ENCODE measurements at places on chromosomes 4 and X.
A peak's percentile ranks its signal among the peaks of the same experiment; 100 is the strongest.

DNA sequence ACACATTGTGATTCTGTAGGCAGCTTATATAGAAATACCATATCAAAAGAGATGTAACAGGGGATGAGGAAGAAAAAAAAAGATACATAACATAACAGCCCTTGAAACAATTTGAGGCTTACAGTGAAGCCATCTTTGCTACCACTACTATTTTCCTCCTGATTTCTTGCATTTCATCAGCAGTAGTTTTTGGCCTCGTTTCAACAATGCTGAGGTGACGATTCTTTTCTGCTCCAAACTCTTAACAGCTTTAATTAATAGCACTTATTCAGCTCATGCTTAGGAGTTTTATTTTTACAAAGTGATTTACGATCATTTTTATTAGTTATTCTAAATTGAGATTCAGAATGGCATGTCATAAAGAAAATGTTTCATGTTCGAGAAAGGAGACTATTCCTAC is 163.2 kb downstream of the DCK start:
- DNase-seq, result no peak

DNA sequence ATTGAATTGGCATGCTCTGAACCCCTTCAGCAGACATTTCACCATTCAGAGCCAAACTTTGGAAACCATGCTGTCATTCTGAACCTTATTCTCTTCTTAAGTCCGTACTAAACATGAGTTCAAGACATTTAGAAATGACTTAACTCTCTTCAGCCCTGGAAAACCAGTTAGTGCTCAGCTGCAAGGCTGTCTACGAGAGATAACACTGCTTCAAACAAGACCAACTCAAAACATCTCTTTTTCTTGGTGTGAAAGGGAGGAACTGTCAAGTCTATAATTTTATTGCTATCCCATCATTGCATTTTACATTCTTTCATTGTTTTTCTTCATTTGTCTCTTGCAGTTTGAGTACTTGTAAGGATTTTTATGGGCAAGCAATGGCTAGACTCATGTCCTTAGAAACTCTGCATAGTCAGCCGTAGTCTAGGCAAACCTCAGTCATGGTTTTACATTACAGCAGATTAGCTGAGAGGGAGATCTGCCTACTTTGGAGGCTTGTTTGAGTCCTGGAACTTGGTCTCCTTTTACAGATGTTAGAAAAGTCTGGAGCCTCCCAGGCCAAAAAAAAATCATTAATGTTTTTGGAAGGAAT is 120.6 kb upstream of the JADE1 start:
- DNase-seq, result no peak

GRCh38 chrX:150565551-150565950 is 2.9 kb upstream of the MTM1 start:
- no peak for DNase-seq

GRCh38 chr4:106048250-106048971 is 153.1 kb downstream of the NPNT start:
- no peak for DNase-seq

- DNase-seq, result no peak
Observed at GRCh38 chr4:52317981-52318380, 266.9 kb downstream of the SPATA18 start.

- no peak for DNase-seq
Observed at GRCh38 chrX:133985967-133986683, 731 bp upstream of the GPC3 start.

- no peak for DNase-seq
Observed at GRCh38 chr4:7431696-7432530, 2.8 kb downstream of the PSAPL1 start.

DNA sequence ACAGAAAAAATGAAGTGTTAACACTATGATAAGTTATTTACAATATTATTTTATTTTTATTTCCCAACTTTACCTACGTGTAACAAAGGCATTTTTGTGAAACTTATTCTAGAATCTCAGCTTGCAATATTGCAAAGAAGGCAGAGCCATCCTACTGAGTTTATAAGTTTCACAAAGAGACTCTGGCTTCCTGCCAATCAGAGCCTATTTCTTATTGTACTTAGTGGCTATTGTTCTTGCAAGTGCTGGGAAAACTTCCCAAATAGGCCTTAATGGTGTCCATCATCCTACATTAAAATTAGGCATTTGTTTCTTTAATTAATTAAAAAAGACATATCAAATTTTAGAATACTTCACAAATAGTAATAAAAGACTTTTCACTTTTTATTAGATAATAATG is 233.2 kb downstream of the EPHA5 start:
- DNase-seq, result no peak

GRCh38 chr4:105135785-105136184 is 10.9 kb upstream of the TET2 start:
- no peak for DNase-seq

DNA sequence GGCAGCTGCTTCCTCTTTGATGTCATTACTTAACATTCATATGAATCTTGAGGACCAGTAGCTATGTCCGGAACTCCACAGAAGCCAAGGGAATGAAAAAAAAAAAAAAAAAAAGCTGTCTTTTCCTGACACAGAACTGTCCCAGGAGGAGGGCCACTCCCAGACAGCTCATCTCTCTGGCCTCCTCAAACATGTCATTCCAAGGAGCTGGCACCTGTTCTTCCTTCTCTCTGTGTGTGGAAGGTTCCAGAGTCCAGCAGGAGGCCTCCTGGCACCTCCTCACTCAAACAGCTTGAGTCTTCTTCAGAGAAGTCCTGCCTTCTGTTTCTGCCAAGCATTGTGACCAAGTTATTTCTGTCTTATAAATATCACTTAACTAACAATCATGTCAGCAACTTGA is 458.5 kb downstream of the AFF2 start:
- no peak for DNase-seq

DNA sequence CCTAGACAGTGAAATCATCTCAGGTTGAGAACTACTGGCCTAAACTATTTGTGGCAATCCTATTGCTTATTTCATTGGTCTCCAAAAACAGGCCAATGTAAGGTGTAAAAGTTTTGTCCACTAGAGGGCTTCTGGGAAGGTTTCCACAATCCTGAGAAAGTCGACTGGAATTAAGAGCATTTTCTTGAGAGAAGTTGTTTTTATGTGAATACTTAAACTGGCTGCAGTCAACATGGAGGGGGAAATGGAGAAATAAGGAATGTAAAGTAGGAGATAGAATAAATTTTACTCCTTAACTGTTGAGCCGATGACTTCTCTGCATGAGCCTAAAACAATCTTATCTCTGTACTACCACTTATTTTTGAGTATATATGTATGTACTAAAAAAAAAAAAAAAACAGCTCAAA is 11.0 kb upstream of the EIF4E start:
- DNase-seq, result no peak

DNA sequence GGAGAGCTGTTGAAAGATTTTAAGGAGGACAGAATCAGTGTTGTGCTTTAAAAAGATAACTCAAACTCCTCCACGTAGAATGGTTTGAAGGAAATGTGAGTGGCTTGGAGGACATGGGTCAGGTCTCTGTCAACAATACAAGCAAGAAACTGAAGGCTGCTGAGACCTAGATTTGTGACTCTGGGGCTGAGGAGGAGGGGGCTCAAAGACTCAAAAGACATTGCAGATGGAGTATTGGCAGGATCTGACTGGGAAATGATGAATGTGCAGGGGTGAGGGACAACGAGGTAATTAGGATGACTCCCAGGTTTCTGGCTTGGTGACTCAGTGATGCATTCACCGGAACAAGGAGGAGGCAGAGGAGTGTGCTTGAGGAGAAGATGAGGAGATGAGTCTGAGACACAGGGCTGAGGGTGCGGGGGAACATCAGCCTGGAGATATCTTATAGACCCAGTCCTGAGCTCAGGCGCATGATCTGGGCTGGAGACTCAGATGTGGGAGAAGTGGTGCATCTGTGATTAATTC is 3.3 kb upstream of the RPS4X start:
- no peak for DNase-seq

DNA sequence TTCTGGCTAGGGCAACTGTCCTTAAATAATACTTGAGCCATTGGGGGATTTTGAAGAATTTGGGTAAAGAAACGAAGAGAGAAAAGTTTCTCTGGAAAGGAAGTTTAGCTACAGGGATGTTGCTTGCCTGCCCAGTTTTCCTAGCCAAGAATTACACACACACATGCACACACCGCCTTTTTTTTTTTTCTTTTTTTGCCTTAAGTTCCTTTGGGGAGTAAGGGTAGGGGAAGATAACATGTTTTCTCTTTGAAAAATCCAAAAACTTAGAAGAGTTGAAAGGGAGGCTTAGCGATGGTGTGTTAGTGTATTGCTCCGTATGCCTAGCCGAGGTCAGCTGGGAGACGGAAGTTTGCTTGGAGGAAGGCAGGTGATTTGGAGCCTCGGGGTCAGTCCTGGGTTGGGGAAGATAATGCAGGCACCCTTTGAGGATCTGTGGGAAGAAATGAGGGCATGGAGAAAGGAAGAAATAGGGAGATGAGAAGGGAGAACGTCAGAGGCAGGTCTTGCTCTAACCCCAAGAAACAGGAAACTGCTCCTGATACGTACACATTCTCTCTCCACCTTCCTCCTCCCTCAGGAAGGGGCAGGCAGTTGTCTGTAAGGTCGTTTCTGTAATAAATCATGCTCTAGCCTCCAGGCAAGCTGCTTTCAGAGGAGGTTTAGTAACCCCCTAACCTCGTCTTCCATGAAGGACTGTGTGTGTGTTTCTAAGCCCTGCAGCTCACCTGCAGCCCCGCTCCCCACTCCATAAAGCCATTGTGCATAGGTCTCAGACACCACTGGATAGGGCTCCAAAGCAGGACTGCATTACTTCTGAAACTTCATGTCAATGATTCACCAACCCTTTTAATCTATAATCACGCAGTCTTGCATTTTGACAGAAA is 10.5 kb downstream of the KLF3 start:
- DNase-seq, result peak; percentile 30

GRCh38 chr4:101911616-101912015 is 121.1 kb downstream of the BANK1 start:
- DNase-seq, result no peak

GRCh38 chr4:87375719-87376291 is 15.2 kb downstream of the HSD17B11 start:
- DNase-seq, result peak; percentile 46

DNA sequence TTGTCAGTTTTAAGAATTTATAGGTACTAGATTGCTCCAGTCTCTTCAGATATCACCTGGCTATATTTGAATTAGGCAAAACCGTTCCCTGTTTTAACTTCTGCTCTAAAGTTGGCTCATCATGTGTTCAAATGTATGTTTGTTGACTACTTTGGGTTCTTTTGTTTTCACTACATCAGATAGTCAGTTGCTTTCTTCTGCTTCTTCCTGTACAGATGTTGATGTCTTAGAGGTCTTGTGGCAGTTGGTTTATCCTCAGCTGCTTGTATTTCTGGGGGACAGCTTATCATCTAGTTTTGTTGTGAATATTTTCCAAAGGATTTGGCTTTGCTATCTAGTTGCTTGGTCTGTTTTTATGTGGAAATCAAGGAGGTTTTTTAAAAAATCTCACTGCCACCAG is 28.0 kb downstream of the TBC1D19 start:
- DNase-seq, result no peak

GRCh38 chr4:140426610-140427105 is 790 bp downstream of the CLGN start:
- peak; percentile 11 for DNase-seq

GRCh38 chr4:64306255-64306565 is 103.0 kb downstream of the TECRL start:
- no peak for DNase-seq

- DNase-seq, result no peak
Observed at GRCh38 chrX:45762699-45763647, 562.3 kb upstream of the DIPK2B start.

- no peak for DNase-seq
Observed at GRCh38 chr4:79772510-79772909, 300.5 kb downstream of the ANTXR2 start.

- DNase-seq, result no peak
Observed at GRCh38 chrX:14274691-14275090, 245.0 kb upstream of the GEMIN8 start.

DNA sequence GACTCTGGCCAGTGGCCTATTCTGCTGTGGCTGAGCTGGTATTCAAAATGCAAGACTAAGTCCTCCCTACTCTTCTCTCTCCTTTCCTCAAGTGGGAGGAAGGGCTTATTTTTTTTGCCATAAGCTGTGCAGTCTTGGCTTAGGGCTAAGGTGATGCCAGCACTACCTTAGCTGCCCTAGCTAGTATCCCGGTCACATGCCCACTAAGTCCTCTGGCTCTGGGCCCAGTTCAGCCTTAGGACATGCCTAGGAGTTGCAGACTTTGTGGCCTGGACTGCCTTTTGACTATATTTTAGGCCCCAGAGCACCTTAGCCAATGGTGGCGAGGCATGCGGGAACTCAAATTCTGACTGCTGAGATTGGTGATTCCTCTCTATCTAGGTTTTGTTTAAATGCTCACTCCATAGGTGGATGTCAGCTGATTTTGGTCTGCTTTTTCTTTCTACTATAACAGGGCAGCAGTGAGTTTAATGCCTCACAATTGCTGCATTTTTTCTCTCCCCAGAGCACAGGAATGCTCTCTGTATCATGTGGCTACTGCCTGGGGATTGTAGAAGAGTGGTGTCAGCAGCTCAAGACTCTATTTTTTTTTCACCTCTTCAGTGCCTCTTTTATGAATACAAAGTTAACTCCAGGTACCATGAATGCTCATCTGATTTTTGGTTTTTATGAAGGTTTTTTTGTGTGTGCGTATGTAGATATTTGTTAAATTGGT is 472.9 kb upstream of the GRID2 start:
- no peak for DNase-seq

GRCh38 chrX:104280609-104281008 is 25.9 kb upstream of the ESX1 start:
- DNase-seq, result no peak

DNA sequence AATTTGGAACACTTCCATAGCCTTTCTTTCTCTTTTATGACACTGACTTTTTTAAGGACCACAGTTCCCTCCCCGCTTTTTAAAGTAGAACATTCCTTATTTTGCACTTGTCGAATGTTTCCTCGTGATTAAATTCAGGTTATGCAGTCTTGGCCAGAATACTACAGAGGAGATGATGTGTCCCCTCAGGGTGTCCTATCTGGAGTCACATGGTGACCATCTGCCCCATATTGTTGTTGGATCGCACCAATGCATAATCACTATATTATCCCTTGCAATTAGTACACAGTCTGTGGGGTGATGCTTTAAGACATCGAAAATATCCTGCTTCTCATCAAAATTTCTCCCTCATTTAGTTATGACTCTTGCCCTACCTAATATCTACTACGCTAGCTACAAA is 27.4 kb downstream of the WDFY3 start:
- DNase-seq, result no peak

DNA sequence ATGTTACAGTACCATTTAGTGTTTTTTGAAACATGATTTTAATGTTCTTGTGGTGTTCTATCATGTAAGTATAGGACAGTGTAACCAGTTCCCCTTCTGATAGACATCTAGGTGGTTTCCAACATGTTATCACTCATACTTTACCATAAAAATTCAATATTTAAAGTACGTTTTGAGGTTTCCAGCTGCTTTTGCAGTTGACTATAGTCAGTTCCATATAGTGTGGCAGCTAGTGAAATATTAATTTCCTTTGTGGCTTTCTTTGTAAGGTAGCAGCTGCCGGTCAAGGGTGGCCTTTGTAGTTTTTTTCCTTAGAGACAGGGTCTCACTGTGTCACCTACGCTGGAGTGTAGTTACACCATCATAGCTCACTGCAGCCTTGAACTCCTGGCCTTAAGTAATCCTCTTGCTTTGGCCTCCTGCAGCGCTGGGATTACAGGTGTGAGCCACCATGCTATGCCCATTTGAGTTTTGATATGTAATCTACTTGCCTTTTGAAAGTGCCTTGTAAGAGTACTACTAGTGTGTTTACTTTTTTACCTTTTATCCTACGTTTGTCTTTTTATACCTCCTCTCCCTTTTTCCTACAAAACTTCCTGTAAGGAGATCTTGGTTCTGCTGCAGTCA is 63.0 kb downstream of the ARHGAP10 start:
- no peak for DNase-seq

All from body of pancreas (tissue), 4 donors.